Eye (tissue), 1 donor: ENCODE measurements at places on chromosomes 3 and 15.

DNA sequence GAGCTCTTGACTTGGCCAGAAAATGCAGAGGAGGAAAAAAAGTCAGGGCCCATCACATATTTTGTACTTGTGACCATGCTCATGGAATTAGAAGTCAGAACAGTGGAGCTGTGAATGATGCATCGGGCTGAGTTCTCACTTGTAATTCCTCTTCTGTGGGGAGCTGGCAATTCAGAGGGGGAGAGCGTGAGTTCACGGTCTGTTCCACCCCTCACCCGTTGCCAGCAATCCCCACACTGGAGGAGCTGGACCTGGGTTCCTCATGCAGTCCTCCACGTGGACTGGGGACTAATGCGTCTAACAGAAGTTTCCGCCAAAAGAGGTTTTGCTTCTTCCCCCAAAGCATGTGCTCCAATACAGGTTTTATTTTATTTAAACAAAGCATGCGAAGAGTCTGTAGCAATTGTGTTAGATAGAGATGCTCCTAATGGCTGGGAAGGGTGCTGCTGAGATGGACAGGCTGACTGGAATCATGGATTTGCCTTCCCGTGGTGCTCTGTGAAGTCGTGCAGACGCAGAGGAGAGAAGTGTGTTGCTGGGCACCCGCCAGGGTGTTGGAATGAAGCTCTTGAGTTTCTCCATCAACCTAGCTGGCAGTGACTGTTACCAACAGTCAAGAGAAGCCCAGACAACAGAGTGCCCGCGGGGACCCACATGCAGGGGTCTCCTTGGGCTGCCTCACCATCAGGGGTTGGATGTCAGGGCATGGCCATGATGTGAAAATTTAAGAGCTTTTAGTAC is 77.4 kb upstream of the PCSK6 start:
- no peak for DNase-seq

- DNase-seq: peak; percentile 11
These were observed 16.9 kb upstream of the MEX3B start for GRCh38 chr15:82062479-82063454.

GRCh38 chr3:65967451-65967850 is 71.3 kb downstream of the MAGI1 start:
- no peak for DNase-seq

DNA sequence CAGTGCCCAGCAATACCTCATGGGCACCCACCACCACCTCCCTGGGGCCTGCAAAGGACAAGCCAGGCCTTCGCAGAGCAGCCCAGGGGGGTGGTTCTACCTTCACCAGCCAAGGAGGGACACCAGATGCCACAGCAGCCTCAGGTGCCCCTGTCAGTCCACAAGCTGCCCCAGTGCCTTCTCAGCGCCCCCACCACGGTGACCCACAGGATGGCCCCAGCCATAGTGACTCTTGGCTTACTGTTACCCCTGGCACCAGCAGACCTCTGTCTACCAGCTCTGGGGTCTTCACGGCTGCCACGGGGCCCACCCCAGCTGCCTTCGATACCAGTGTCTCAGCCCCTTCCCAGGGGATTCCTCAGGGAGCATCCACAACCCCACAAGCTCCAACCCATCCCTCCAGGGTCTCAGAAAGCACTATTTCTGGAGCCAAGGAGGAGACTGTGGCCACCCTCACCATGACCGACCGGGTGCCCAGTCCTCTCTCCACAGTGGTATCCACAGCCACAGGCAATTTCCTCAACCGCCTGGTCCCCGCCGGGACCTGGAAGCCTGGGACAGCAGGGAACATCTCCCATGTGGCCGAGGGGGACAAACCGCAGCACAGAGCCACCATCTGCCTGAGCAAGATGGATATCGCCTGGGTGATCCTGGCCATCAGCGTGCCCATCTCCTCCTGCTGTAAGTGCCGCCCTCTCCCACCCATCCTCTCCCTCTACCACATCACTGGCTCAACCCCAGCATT is 19.2 kb upstream of the BFSP2 start:
- DNase-seq: no peak

- no peak for DNase-seq
These were observed 1.5 kb upstream of the IL17RD start for GRCh38 chr3:57166660-57167059.

- DNase-seq: no peak
These were observed 61.2 kb downstream of the CLDN1 start for GRCh38 chr3:190261015-190261414.

- no peak for DNase-seq
These were observed 33.6 kb downstream of the SPATA12 start for GRCh38 chr3:57093971-57094535.

- no peak for DNase-seq
These were observed 21.0 kb downstream of the ABHD2 start for GRCh38 chr15:89109238-89109637.

DNA sequence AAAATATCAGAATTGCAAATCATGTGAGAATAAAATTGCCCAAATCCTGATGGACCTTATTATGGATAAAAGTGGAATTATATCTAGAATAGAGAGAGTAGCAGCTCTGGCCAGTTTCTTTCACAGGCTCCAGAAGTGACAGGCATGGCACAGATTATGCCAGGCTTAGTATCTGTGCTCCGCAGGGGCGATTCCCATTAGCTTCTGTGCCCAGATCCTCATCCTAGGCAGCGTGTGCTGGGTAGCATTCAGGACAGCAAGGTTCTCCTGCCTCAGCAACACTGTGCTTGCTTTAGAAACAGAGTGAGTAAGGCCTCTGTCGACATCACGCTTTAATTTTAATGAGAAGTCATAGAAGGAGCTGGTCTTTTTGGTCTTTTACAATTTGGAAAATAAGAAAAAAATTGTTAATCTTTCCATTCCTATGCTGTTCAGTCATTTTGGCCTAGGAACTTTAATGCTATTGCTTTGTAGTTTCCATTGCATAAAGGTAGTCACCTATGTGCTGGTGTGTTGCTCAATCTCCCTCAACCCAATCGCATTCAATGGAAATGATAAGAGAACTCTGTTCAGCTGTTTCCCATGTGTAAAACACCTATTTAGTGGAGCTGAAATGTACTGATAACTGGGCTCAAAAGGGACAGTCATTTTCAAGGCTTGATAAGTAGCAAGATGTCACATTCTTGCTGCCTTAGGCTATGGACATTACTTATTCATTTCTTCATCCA is 770.1 kb downstream of the AGBL1 start:
- DNase-seq: no peak

DNA sequence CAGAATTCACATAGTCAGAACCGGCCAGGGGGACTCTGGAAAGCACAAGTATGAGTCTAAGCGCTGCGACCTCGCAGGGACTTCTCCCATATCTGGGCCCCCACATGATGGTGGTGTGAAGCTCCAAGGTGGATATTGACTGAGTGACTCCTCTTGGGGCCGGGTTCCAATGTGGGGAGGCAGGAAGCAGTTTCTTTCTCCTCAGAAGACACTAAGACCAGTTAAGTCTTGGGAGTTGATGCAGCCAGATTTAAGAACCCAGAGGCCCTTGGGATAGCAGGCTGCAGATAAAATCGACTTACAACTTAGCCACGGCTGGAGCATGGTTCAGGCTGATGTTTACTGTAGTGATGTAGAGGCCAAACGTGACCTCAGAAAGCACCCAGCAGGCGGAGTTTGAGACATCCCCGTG is 55.4 kb upstream of the KLF13 start:
- DNase-seq: no peak

- no peak for DNase-seq
These were observed 40.9 kb upstream of the RPL35A start for GRCh38 chr3:197908957-197909701.

GRCh38 chr3:127823426-127823857 is 1.1 kb upstream of the MGLL start:
- DNase-seq: peak; percentile 53

GRCh38 chr15:66433726-66434125 is 47.0 kb downstream of the MAP2K1 start:
- no peak for DNase-seq
